ENCODE measurements at places on chromosomes 6 and 20. TPM values are rescaled to one million over a fixed set of nuclear protein-coding genes. Genes with fewer than 3 reads are reported as not detected.

GRCh38 chr6:107592806-107593205, 102.9 kb downstream of the SOBP start:
- no peak overlapping the region for H3K4me3 ChIP-seq
- H3K27me3 ChIP-seq, result peaks cover 13% of the 10 kb centered on the region
- no peaks in the 10 kb centered on the region for H3K4me1 ChIP-seq

DNA sequence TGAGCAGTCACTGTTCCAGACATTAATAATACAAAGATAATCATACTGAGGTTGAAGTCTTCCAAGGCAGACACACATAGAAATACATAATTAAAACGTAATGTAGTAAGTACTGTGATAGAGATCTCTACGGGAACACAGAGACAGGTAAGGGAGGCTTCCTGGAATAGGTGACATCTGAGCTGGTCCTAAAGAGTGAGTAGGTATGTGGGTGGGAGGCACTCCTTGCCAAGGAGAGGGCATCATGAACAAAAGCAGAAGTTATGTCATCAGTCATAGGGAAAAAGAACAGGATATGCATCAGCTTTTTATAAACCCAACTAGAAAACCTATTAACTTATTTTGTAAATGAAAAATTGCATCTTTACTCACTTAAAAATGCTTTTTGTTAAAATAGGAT, 110.0 kb downstream of the MAP7 start:
- no peak overlapping the region for H3K4me3 ChIP-seq
- no peak overlapping the region for H3K27ac ChIP-seq
- H3K36me3 ChIP-seq, result no peaks in the 10 kb centered on the region
- DNase-seq, result no peak
- H3K27me3 ChIP-seq, result no peaks in the 10 kb centered on the region

DNA sequence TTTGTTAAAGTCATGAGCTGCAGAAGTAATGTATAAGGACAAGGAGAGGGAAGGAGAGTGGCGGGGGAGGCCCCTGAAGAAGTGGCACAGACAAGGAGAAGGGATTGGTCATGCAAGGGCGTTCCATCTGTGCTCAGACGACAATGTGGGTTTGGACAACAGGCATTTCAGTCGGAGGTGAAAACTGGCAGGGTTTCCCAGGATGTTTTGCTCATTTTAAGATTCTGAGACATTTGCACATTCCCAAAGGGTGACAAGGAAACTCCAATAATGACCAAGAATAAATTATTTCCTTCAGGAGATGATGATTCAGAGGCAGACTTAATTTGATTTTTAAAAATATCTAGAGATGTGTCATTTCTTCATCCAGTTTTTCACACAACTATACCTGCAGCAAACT, 181.8 kb downstream of the HIVEP2 start:
- H3K4me1 ChIP-seq, result peaks cover 8% of the 10 kb centered on the region
- peak overlapping the region; percentile 25 for H3K27ac ChIP-seq
- H3K36me3 ChIP-seq, result peaks cover 85% of the 10 kb centered on the region
- H3K4me3 ChIP-seq, result no peak overlapping the region
- H3K27me3 ChIP-seq, result no peaks in the 10 kb centered on the region

DNA sequence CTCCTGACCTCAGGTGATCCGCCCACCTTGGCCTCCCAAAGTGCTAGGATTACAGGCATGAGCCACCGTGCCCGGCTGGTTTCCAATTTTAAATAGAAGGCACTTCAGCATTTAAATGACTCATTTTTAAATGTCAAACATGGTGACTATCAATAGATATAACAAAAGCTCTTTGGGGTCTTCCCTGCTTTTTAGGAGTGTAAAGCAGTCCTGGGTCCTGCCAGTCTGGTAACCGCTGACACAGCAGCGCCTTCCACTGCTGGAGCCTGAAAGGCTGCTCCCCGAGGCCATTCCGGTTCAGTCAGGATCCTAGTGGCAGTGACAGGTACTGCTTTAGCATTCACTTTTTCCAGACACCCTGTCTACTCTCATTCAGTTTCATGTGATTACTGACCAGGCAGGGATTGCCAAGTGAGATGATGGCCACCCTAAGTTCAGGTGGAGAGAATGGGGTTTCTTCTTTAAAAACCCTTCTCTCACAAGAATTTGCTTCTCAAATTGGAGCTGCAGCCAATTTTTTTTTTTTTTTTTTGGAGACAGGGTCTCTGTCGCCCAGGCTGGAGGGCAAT, 5.1 kb downstream of the DIDO1 start:
- H3K27me3 ChIP-seq, result no peaks in the 10 kb centered on the region
- H3K27ac ChIP-seq, result peak overlapping the region; percentile 88
- peak; percentile 53 for DNase-seq
- H3K4me3 ChIP-seq, result peak overlapping the region; percentile 72
- H3K4me1 ChIP-seq, result peaks cover 93% of the 10 kb centered on the region

Gene SEL1L2
- not detected for polyA plus RNA-seq

All from CD4-positive, CD25-positive, alpha-beta regulatory T cell (primary cell).